ENCODE measurements at places on chromosomes 7 and 10.

DNA sequence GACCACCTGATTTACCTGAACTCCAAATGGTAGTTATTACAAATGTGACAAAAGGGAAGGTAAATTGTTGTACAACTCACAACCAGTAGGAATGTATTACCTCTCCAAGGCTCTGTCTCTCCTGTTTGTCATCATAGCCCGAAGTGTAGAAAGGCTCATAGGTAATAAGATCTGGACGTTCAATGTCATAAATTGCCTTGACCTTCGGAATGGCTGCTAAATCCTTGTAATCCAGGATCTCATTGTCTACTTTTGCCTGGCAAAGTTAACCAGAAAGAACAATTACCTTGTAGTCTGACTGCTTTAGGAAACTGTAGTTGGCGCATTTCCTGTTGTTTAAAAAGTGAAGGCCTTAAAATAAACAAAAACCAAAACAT is 68.6 kb upstream of the AFAP1L2 start:
- DNase-seq, result no peak

DNA sequence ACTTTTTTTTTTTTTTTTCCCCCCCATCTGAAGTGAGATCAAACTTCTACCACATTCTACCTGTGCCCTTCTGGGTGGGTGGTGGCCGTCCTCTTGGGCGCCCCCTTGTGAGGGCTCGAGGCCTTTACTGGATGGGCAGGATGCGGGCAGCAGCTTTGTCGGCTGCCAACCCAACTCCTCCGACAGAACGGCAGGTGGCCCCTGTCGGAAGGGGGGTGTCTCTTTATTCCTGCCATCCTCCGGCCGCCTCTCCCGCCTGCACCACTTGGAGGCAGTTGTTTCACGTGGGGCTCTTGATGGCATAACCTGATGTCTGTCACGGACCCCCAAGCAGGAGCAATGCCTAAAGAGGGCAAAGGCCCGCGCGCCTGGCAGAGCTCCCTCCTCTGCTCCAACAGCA is 31.0 kb downstream of the AMZ1 start:
- no peak for DNase-seq

- no peak for DNase-seq
Observed at GRCh38 chr7:33892945-33893344, 12.4 kb upstream of the BMPER start.

DNA sequence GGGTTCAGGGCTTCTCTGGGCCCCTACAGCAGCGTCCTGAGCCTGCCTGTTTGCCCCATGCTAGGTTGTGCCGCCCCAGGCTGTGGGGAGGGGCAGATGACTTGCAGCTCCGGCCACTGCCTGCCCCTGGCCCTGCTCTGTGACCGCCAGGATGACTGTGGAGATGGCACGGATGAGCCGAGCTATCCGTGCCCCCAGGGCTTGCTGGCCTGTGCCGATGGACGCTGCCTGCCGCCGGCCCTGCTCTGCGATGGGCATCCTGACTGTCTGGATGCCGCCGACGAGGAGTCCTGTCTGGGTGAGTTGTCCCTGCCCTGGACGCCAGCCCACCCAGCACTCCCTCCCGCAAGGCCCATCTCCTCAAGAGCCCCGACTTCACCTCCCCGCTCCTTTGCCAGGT is 15.7 kb upstream of the ZNF467 start:
- DNase-seq, result no peak

- no peak for DNase-seq
Observed at GRCh38 chr10:68989317-68989990, 851 bp downstream of the KIFBP start.

DNA sequence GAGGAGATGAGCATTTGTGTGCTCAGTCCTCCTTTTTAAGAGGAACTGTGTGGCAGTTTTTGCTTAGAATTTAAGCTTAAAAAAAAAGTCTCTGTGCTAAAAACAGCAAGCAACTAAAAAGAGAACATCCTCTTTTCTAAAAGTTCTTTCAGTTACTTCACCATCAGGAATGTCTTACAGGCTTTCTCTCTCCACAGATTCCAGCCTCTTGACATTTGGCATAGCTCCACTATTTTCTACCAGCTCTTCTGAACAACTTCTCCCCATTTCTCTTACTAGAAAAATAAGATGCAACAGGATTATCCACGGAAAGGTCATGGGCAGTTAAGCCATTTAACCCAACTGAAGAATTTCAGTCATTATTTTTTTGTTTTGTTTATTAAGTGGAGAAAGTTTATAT is 13.2 kb downstream of the PCLO start:
- DNase-seq, result no peak

- no peak for DNase-seq
Observed at GRCh38 chr7:1106063-1106792, 18.3 kb downstream of the GPER1 start.

DNA sequence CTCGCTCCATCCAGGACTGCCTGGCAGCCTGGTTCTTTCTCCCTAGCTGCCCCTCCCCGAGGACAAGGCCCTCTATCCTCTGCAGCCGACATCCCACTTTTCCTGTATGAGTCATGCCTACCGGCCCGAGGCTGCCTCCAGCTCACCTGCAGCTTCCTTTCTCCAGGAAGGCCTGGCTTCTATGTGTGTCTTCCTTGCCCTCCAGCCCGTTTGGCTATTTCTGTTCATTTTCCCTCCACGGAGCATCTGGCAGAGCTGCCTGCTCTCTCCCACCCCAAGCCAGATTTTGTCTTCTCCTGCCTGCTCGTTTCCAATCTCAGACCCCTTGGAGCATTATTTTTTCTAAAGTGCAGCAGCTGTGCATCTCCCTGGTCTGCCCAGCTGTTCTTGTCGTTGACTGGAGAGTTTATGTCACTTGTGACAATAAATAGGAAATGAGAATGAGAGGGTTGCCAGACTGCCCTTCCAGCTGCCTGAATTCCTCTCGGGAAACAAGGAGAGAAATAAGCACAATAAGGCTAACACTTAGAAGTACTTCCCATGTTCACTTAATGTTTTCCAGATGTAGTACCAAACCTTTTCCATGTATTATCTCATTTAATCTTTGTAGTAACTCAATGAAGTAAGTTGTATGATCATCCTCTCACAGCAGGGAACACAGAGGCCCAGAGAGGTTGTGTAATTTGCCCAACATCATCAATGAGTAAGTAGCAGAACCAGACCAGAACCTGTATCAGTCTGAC is 19.7 kb downstream of the UBTD1 start:
- peak; percentile 62 for DNase-seq

DNA sequence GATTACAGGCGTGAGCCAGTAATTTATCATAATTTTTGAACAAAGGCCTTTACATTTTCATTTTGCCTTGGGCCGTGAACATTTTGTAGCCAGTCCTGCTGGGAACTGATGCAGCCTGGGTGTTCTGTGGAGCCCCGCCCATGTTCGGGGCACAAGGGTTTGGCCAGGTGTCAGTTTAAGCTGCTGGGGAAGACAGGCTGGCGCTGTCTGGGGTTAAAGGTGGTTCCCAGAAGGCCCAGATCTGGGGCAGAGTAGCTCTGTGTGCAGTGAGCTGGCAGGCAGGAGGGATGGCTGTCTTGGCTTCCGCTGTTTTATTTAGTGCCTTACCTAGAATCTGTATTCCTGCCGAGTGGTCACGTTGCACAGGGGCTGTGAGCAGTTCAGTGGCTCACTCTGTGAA is 50.2 kb downstream of the DOCK1 start:
- no peak for DNase-seq

- DNase-seq, result no peak
Observed at GRCh38 chr7:39421251-39421650, 145.0 kb upstream of the YAE1 start.

- no peak for DNase-seq
Observed at GRCh38 chr10:86775056-86775869, 18.8 kb downstream of the BMPR1A start.

DNA sequence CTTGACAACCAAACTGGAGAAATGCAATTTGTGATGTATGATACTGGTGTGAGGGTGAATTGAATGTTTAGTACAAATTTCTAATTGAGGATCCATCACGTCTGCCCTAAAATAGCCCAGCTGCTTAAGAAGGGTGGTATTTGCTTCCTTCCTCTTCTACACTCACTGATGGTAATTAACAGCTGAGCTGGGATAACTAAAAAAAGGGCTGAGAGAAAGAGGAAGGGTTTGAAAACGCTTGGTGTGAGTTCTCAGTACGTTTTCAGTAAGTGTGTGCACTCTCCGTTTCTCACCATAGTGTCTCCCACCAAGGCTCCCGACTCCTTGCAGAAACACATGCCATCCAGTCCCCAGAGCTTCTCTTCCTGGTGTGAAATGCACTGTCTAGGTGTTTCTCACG is 54.3 kb downstream of the MAP3K8 start:
- DNase-seq, result no peak

GRCh38 chr10:3874990-3875841 is 90.2 kb upstream of the KLF6 start:
- no peak for DNase-seq

DNA sequence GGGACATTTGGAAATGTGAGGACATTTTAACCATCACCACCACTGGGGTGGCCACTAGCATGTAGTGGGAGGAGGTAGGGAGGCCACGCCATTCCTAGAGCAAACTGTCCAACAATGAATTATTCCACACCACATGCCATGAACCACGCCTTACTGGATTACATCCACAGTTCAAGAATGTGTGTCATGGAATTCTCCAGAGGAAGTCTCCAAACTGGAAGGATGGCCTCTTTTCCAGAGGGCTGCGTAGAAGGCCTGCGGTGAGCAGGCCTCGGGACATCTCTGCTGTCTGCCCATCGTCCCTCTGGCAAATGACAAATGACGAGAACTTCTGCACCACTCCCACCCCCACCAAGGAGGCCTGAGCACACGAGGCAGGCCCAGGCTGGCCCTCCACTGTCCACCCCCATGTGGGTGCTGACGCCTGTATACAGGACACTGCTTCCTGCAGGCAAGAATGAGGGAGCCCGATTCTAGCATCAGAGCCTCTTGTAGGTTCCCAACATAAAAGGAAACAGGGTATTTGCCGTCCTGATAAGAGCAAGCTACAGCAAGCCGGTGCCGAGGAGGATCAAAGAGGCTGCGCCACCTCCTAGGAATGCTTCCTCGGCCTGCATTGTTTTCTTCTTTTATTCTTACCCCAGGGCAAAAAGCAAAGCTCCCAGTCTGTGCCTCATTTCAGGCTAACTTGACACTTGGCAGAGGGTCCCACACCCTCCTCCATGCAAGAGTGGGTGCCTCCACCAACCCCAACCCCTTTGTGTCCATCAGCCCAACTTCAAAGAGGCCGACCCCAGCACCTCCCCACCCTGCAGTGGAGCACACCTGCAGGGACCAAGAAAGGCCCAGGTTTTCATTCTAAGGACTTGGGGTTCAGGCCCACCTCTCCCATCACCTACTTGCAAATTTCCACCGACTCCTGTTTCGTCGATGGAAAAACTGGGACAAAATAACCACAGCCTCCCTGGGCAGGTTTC is 23.9 kb downstream of the TNS3 start:
- no peak for DNase-seq

GRCh38 chr7:87592300-87592699 is 8.4 kb downstream of the ABCB1 start:
- no peak for DNase-seq

DNA sequence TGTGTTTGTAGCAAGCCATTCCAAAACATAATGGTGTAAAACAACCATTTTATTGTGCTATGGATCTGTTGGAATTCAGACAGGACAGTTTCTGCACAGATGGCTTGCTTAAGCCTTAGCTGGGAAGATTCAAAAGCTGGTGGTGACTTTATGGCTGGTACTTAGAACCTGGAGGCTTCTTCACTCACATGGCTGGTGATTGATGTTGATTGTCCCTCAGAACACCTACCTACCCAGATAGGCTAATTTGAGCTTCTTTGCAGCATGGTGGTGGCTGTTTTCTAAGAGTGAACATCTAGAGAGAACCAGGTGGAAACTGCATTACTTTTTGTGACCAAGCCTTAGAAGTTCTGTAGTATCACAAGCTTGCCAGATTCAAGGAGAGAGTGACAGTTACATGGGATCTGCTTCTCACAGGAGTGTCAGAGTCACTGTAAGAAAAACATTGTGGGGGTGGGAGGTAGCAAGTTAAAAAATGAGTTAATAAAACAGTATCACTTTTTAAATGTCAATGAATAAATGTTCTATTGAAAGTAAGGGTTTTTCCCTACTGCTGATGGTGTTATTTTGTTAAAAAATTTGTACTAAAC is 7.1 kb downstream of the R3HCC1L start:
- no peak for DNase-seq

- no peak for DNase-seq
Observed at GRCh38 chr7:81600608-81601007, 169.2 kb downstream of the HGF start.

DNA sequence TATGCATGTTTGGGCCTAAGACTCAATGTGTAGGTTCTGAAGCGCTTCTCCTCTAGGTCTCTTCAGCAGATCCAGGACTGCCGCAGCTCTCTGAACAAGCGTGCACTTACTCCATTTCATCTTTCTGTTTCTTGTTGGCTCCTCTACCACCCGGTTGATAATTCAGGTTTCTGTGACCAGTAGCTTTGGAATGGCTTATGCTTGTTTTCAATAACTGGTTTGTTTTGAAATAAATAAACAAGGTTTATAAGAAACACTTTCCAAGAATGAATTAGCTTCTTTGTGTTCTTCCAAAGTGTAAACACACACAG is 1.5 kb downstream of the MDFIC start:
- no peak for DNase-seq

DNA sequence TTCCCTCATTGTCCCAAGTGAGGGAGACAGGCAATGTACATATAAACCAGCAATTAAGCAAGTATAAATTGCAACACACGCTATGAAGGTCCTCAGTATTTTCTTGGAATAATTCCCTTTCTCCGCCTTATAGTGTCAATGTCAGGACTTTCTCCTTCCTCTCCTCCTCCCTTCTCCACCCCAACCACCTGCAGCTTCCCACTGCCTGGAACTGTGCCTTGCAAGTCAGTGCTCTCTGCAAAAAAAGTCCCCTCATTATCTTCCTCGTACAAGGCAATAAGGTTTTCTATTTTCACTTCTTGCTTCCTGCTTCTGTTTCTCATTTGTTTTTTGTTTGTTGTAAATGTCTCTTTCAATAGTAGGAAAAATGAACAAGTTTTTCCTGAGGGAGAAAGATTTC is 111.7 kb downstream of the GPR26 start:
- DNase-seq, result no peak

DNA sequence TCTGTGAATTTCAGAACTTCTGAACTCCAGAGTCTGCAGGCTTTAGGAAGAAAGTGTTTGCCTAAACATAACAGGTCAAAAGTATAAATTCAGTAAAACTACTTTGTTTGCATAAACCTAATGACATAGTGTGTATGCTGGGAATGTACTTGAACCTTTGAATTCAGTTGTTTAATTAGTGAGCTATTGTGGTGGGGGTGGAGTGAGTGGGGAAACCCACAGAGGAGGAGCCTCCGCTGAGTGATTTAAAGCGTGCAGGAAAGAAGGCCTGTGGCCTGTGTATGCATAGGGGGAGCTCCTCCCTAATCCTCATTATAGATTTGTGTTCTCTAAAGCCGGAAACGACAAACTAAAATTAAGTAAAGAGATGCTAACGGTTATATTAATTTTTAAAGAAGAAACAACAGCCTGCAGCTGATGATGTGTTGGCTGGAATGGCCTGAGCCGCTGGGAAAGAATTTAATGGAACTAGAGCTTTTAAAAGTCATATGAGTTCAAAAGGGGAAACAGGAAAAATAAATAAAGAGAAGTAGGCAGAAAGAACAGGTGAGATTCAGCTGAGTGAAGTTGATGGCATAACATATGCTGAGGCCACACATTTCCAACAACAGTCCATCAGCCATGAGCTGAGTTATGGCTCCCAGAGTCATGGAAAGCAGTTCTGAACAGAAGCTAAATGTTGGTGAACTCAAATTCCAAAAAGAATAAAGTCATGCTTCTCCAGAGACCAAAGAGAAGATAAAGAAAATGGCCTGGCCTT is 595.0 kb downstream of the GRM8 start:
- DNase-seq, result no peak
